ENCODE measurements at places on chromosomes 13 and 19. TPM values are rescaled to one million over a fixed set of nuclear protein-coding genes. Genes with fewer than 3 reads are reported as not detected.

DNA sequence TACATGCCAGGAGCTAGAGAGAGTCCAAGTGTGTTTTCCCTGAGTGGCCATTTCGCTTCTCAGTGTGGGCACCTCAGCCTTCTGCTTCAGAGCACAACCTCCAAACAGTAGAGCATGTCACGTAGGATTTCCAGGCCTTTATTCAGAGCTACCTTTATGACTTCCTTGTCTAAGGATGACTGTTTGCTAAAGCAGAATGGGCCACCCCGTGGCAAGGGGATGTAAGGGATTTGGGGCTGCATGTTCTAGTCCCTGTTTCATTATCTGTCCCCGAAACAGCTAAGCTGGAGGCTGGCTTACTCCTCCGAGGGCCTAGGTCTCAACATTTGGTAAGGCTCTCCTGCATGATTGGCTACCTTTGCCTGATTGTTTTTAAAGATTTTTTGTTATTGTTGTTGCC is 6.0 kb downstream of the RNASEH2B start:
- DNase-seq: no peak

Gene TNFRSF19
- total RNA-seq: 2.4 TPM

- DNase-seq: no peak
Observed at GRCh38 chr13:38520041-38520440, 166.8 kb upstream of the FREM2 start.

DNA sequence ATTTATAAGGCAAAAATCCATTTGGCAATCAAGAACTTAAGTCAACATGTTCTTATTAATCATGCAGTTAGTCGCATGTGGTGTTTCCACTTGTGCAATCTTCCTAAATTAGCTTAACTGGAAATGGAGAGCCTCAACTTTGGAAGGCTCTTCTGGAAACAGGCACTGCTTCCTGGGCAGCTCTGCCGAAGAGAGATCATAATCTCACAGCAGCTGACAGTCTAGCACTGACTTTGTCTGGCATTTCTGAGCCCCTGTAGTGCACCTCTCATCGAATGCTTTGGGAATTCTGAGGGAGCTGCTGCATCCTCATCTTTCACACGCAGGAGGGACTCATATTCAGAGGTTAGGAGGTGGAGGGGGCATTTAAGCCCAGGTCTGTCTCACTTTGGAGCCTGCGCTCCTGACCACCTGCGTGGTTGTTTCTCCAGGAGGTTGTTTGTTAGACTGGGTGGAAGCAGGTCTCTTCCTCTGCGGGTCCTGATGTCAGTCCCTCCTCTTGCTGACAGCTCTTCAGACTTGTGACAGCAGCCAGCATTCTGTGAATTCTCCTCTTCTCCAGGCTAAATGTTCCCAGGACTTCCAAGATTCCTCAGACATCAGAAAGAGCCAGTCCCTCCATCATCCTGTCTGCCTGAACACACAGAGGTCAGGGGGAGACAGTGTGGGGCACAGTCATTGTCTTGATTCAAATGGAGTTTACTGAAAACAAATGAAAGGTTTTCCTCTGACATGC is 100.4 kb upstream of the GJB6 start:
- DNase-seq: no peak

GRCh38 chr19:38726761-38727301 is 17.4 kb downstream of the CAPN12 start:
- peak; percentile 35 for DNase-seq

GRCh38 chr13:109087916-109088623 is 458.7 kb downstream of the MYO16 start:
- no peak for DNase-seq

Gene HOMER3
- total RNA-seq: 24.0 TPM

Gene KLK8
- not detected for total RNA-seq

Gene KRTDAP
- total RNA-seq: not detected

GRCh38 chr19:21092109-21092508 is 10.1 kb downstream of the ZNF714 start:
- no peak for DNase-seq

- peak; percentile 66 for DNase-seq
Observed at GRCh38 chr13:50989476-50989875, 79.9 kb downstream of the RNASEH2B start.

DNA sequence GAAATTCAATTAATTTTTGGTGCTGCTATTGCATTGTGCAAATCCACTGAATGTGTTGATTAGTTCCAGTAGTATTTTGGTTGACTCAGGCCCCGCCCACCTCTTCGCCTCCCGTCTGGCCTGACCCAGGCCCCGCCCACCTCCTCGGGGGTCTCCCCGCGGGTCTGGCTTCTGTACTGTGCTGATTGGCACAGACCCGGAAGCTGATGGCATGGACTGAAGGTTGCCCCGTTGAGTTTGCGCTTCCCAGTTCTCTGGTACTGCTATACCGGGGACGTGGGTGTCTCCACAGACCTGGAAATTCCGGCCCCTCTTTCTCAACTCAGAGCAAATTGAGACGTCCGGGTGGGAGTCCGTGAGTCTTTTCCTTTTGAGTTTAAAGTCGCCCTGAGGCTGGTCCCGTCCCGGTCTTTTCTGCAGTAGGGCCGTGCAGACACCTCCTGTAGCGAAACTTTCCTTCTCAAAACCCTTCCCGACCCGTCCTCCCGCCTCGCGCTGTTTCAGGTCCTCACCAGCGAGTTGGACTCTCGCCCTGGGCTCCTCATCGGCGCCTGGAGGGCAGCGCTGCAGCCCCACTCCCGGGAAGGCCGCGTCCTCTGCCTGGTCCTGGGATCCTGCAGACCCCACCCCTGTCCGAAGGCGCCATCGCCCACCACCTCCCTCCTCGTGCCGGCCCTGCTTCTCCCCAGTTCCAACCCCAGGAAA is 14.8 kb downstream of the ZNF701 start:
- no peak for DNase-seq

DNA sequence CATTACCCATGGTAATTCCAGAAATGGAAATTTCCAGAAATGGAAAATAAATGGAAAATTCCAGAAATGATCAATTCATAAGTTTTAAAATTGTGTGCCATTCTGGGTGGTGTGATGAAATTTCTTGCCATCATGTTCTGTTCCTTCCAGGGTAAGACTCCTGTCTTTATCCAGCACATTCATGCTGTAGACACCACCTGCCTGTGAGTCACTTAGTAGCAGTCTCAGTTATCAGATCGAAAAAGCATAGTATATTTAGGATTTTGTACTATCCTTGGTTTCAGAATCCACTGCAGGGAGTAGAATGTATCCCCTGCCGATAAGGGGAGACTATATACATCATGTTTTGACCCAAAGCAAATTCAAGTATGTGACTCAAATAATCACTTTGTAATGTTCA is 26.7 kb upstream of the CSNK1A1L start:
- no peak for DNase-seq

GRCh38 chr13:18953139-18953930 is 228.3 kb downstream of the TUBA3C start:
- DNase-seq: no peak

Gene C2CD4C
- not detected for total RNA-seq

DNA sequence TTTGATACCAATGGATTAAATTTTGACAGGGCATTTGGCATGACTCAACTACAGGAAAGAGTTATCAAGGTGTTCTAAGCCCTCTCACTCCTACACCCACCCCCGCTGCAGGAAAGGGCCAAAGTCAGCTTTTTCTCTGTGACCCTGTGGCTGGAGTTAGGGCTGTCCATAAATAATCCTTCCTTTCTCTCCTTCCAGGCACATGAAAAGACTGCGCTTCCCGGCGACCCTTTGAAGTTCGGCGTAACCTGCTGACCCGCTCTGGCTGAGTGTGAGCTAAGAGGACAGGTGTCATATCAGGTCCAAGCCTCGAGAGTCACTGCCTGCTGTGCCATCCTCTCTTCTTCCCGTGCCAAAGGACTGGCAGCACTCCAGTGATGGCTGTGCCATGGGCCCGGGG is 25.6 kb downstream of the ZNF114 start:
- no peak for DNase-seq

Gene CBLC
- not detected for total RNA-seq

Gene SERPINE3
- not detected for total RNA-seq

Gene CEACAM7
- not detected for total RNA-seq

GRCh38 chr19:7216373-7216902 is 77.8 kb downstream of the INSR start:
- DNase-seq: no peak

- no peak for DNase-seq
Observed at GRCh38 chr19:48258350-48258749, 2.6 kb upstream of the CARD8 start.

DNA sequence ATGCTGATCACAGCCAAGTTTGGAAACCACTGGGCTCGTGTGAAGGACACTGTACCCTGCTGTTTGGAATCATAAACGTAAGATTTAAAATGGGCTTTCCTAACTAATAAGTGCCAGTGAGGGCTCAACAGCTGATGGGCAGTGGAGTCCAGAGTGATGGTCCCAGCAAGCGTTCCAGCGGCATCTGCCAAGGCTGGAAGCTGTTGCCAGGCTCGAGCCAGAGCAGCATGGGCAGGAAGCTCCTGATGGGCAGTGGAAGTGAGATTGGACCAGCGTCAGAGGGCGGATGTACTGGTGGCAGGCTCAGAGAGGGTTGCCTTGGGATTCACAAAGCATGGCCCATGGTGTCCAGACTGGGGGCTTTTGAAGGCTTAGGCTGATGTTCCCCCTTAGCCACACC is 30.2 kb downstream of the COL4A2 start:
- DNase-seq: no peak

GRCh38 chr19:40341601-40342482 is 6.4 kb downstream of the C19orf47 start:
- DNase-seq: no peak

Gene VRK3
- 68.8 TPM for total RNA-seq

- no peak for DNase-seq
Observed at GRCh38 chr13:112943309-112944125, 25.5 kb upstream of the MCF2L start.

- DNase-seq: no peak
Observed at GRCh38 chr19:46209051-46209450, 20.5 kb upstream of the IGFL1 start.

- no peak for DNase-seq
Observed at GRCh38 chr19:45464852-45465441, 2.8 kb upstream of the FOSB start.

Data from uterus (tissue), 4 donors.